ENCODE measurements at places on chromosomes 1 and 21. TPM values are rescaled to one million over a fixed set of nuclear protein-coding genes. Genes with fewer than 3 reads are reported as not detected.
A peak's percentile ranks its signal among the peaks of the same experiment; 100 is the strongest.

DNA sequence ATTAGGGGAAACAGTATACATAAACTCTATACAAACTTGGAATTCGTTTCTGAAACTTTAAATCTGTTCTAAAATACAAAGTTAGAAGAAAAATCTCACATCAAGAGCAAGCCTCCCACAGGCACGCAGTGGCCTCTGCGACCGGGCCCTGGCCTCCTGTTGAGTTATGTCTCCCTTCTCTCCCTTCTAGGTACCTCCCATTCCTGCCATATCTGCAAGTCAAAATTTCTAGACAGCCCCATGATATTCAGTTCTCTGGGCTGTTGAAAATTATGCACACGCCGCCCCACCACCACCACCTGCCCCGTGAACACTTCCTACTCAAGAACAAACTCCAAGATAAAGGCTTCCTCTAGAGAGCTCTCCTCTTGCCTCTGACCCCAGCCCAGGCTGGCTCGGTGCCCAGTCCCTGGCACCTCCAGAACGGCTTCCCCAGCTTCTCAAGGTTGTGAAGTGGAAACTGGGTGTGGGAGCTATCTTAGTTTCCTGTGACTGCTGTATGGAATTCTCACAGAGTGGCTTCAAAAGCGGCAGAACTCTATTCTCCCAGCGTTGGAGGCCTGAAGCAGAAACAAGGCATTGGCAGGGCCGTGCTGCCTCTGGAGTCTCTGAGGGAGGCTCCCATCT lies 37.7 kb upstream of the LRP8 start:
- no peak for DNase-seq

- no peak for DNase-seq
These were observed 22.7 kb downstream of the PRKACB start for GRCh38 chr1:84166797-84167196.

GRCh38 chr1:97603776-97604175 lies 317.1 kb downstream of the DPYD start:
- DNase-seq, result no peak

The KIF14 gene
- 2.0 TPM for total RNA-seq

- DNase-seq, result no peak
These were observed 62.3 kb downstream of the MACF1 start for GRCh38 chr1:39266792-39267191.

DNA sequence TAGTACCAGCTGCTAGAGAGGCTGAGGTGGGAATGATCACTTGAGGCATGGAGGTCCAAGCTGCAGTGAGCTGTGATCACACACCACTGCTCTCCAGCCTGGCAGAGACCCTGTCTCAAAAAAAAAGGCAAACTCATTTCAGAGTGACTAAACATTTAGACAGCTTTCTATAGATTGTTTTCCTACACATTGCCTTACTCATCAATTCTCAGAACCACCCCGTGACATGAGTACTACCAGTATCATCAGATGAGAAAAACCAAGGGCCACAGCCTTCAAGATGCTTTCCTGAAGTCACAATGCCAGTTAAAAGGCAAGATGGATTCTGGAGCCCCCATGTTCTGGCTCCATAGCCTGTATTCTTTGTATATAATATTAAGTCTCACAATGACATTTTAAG lies 22.4 kb upstream of the SMPDL3B start:
- no peak for DNase-seq

DNA sequence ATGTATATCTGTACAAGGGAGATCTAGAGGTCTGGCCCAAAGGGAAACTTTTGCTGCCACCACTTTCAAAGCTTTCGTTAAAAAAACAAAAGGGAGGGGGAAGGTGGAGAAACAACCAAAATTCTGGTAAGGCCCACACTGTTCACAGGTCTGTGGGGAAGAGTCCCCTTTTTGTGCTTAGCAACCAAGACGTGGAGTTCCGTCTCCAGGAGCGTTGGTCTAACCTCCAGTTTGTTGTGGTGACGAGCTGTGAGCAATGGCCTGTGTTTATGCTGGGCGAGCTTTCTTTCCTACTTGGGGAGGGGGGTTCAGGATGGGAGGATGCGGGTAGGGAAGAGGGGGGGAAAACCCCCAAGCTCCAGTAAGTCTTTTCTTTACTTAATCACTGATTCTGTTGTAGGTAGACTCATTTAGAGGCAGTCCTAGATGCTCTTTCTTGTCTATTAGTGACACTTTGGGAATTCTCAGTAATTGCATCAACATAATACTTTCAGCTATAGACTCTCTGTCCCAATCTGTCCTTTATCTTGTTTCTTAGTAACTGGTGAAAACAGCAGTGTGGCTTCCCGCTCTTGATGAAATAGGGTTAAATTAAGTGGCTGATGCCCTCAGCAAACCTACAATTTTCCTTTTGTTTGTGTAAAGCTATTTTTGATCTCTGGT lies 1.5 kb downstream of the HIPK1 start:
- peak; percentile 42 for DNase-seq

DNA sequence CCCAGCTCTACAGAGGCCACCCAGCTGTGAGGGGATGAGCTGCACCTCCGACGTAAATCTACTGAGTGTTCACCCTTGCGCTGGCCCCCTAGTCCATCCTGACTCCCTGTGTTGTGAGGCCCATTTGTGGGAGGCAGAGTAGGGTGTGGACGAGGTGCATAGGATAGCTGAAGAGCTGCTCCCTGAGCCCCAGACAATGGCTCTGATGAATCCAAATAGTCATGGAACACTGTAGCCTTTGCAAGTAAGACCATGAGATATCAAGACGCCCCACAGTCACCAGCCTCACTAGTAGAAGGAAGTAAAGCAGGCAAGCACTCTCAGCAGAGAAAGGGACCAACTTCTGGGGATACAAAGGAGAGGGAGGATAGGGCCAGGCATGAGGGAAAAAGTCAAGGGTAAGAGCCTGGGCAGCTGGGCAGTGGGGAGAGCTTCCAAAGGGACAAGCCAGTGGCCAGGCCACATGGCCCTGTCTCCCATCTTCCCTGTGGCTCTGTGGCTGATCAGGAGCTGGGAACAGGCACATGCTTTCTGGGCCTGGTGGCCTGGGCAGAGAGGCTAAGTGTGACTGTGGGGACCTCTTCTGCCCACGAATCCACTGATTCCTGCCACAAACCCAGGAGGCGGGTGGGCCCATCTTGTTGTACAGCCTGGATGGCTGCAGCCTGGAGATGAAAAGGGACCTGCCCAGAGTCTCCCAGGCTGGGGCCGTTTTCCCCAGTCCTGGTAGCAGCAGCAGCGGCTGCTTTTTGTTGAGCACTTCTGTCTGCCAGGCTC lies 55.5 kb upstream of the EPS8L3 start:
- no peak for DNase-seq

DNA sequence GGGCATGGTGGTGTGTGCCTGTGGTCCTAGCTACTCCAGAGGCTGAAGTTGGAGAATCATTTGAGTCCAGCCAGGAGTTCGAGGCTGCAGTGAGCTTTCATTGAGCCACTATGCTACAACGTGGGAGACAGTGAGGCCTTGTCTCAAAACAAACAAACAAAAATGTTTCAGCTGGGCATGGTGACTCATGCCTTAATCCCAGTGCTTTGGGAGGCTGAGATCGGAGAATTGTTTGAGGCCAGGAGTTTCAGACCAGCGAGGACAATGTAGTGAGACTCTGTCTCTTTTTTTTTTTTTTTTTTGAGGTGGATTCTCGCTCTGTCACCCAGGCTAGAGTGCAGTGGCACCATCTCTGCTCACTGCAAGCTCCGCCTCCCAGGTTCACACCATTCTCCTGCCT lies 5.0 kb upstream of the RPL5 start:
- DNase-seq, result no peak

DNA sequence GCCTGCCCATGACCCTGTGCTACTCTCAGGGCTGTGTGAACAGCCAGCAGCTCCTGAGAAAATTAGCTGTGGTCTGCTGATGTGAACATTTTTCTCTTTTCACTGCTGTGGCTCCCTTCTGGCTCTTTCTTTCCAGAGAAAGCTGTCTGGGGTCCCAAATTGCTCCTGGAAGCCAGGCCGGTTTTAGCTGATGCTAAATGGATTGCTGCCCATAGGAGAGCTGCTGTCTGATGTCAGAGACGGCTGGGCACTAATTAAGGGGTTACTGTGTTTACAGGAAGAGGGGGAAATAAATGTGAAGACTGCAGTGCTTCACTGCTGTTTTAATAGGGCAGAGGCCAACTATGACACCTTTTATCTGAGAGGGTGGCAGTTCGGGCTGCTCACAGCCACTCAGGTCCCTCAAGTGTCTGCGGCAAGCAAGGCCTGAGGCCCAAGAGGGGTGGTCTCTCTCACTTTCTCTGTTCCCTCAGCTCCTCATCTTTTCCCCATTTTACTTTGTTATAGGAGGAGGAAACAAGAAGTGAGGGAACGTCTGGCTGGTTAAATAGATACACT lies 106.0 kb upstream of the GNG12 start:
- no peak for DNase-seq

GRCh38 chr1:56547473-56547872 lies 31.9 kb downstream of the PLPP3 start:
- DNase-seq, result no peak

GRCh38 chr1:46523496-46524353 lies 27.7 kb downstream of the KNCN start:
- no peak for DNase-seq

DNA sequence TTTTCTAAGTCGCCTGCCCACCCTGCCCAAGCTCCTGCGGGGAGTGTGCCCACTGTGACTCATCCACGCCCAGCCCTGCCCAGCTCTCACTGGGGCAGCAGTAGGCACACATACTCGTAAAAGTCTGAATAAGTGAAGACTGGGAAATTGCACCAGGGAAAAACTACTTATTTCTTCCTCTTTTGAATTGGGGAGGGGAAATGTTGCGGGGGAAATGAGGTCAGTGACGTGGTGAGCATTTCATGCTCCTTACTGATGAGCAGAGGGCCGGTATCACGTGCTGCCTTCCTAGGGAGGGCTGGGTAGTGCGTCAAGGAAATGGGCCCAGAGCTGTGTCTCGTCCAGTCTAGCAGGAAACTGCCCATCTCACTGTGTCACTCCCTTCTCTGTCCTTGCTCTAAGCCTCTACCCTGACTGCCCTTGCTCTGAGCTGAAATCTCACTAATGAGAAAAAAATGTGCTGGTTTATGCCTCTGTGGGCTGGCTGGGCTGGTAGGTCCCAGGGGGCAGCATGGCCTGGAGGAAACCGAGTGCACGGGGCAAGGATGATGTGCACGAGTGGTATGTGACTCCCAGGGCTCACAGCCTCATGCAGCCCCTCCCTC lies 13.5 kb upstream of the TNFRSF1B start:
- no peak for DNase-seq

DNA sequence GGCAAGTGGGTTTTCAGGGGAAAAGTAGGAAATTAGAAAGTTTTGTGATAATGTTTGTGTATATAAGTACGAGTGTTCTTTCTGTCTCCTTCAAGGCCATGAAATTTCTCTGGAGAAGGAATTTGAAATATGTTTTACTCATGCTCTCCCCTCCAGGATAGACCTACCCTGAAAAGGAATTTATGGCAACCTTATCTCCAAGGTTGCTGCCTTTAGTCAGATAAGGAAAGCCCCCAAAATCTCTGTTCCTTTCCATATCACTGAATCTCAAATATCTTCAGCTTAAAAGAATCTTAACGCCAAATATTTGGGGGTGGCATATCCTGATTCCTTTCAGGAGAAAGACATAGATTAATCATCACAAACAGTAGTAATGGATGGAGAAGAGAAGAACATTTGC lies 499 bp upstream of the C4BPB start:
- no peak for DNase-seq

The TSSK3 gene
- not detected for total RNA-seq

The ZNF691 gene
- 8.8 TPM for total RNA-seq

GRCh38 chr1:209609791-209610630 lies 26.5 kb downstream of the CAMK1G start:
- DNase-seq, result no peak

DNA sequence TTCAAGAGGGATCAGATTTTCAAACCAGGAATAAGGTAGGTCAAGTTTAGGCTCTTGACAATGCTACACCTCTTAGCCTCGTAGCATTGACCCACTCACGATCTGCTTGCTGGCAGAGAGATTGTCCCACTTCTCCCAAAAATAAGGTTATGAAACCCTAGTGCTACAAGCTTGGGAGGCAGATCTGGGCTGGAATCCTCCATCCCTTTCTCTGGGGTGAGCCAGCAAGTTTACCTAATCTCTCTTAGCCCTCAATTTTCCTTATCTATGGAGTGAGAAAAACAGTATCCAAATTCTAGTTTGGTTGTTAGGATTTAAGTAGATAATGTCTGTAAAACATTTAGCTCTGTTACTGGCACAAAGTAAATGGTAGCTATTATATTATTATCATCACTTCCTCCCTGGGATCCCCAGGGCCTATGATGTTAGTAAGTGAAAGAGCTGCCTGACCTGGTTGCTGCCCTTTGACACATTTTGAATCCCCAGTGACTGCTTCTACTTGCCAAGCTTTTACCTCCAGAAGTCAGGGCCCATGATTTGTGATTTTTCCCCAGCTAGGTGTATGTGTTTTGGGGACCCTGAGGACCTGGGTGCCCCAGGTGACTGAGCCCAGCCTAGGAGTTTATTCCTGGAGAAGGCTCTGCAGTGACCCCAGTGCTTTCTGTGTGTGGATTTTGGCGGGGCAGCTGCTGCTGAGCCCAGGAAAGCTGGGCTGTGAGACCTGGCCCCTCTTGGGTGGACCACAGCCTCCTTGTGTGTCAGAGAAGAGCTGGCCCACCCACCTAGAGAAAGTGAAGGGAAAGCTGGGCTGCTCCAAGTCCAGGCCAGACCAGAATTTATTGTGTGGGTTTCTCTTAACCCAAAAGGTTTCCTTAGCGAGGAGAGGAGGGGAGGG lies 48.2 kb upstream of the VANGL1 start:
- DNase-seq, result no peak

The CSF1 gene
- total RNA-seq, result 53.4 TPM

GRCh38 chr1:241586905-241587512 lies 53.2 kb downstream of the CHML start:
- no peak for DNase-seq

DNA sequence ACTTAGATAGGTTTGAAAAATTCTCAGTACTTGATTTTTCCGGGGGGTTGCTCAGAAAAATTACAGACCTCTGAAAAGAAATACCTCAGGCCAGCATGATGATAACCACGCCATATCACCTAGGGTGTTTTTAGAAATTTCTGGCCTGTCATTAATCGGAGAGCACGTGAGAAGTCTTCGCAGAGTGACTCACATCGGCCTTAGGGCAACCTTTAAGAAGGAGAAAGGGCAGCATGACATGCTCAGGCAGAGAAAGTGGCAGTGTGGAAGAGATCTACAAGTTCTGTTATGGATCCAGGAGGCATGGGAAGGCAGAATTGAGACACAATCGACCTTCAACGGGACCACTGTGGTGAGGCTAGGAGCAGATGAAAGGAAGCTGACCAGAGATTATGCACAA lies 506.3 kb downstream of the LMO4 start:
- DNase-seq, result no peak

DNA sequence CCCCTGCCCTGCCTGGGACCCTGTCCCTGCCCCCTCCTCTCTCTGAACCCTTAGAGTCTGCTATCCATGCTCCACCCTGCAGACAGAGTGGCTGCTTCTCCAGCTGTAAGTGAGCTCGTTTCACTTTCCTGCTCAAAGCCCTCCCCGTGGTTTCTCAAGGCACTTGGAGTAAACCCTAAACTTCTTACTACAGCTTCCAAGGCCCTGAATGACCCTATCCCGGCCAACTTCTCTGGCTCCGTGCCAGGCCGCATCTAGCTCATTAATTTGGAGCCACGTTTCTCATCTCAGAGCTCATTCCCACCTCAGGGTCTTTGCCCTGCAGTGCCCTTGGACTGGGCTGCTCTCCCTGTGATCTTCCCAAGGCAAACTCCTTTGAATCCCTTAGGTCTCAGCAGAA lies 235.1 kb upstream of the RUNX1 start:
- DNase-seq, result no peak
